Activated naive CD4-positive, alpha-beta T cell treated with anti-CD3 and anti-CD28 coated beads, Interleukin-2, amount 50 U/mL, for 16 hours (primary cell): ENCODE measurements at places on chromosomes 4 and X.

DNA sequence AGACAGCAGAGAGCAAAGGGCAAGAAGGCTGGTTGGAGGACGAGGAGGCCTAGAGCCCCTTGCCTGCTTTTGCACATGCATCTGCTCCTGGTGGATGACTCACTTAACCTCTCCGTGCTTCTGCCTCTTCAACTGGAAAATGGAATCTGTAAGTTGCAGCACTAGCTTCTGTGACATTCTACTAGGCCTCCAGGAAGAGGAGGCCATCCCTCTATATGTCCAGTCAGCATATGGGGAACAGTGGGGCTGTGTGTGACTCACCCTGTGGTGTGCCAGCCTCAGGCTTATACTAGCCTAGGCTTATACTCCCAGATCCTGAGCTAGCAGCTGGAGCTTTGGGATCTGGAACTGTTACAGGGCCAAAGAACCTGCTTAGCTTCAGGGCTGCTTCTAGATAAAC, 36.0 kb downstream of the RTL9 start:
- no peak for DNase-seq

DNA sequence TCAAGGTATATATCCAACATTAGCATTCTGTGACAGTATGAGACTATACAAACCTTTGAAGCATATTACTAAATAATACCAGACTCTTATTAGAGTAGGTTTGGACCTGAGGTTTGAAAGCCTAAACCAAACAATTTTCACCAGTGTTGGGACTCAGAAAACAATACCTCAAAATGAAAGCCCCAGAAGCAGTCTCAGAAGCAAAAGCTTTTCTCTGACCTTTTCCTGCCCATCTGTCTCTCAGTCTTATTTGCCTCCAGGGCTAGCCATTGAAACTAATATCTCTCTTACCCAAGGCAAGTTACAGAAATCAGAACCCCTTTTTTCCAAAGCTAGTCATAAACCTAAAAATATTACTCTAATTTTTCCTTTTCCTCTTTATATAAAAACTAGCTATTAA, 163.3 kb downstream of the PTCHD1 start:
- DNase-seq: no peak

DNA sequence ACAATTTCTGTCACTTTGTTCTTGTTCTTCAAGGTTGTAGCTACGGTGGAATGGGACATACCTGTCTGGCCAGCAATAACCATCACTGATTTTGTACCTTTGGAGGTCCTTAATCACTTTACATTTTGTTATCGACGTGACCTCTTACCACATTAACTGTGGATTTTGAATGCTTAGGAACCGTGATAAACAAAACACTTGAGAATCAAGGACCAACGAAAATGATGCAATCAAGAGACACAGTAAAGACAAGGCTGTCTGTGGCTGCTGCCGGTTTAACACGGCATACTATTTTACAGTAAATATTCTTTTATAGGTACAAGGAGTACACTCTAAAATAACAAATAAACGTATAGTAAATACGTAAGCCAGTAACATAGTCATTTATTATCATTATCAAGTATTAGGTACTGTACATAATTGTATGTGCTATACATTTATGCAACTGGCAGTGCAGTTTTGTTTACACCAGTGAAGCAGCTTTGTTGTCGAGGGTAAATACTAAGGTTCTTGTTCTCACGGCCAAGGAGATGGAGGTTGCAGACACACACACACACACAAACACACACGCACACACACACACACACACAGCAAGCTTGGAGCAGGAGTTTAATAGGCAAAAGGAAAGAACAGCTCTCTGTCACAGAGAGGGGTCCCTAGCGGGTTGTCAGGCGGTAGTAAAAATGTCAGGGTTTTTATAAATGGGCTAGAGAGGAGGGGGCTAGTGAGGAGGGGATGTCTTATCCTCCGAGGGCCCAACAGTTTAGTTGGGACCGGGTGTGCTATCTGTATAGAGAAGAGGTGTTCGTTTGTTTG, 194.7 kb upstream of the CXorf51B start:
- no peak for DNase-seq

DNA sequence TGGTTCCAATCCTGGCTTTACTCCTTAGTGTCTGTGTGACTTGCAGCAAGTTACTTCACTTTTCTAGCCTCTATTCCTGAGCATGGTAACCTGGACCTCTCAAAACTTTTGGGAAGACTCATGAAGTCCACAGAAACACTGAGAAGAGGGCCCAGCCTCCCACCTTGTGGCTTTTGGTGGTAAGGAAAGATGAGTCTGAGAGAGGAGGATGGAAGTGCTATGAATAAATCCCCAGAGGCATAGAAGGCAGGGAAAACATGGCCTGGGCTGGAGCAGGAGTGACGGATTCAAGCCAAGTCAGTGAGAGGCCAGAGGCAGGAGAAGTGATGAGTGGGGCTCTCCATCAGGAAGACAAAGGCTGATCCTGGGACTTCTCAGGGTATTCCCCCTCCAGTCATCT, 10.9 kb upstream of the MAGEA4 start:
- DNase-seq: no peak

- no peak for DNase-seq
Measured at GRCh38 chrX:31124536-31124935, 52.7 kb upstream of the FTHL17 start.

- no peak for DNase-seq
Measured at GRCh38 chrX:69389101-69389501, 115.0 kb upstream of the NALF2 start.

- DNase-seq: no peak
Measured at GRCh38 chr4:89752932-89753598, 83.9 kb downstream of the SNCA start.

DNA sequence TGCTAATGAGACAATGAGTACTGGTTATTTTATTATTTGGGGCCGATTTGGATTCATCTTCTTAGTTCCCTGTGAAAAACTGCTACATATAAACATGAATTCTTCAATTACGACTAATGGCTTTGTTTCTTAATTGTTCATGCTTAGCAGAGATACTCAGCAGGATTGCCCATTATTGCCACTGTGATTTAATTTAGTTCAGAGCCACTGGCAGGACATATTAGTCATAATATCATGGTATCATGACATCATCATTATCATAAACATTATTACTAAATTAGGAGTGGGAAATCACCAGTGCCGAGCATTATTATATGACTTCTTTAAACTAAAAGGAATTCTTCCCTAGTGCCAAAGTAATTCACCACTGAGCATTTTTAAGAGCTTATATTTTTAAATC, 201.4 kb downstream of the SPOCK3 start:
- DNase-seq: no peak

DNA sequence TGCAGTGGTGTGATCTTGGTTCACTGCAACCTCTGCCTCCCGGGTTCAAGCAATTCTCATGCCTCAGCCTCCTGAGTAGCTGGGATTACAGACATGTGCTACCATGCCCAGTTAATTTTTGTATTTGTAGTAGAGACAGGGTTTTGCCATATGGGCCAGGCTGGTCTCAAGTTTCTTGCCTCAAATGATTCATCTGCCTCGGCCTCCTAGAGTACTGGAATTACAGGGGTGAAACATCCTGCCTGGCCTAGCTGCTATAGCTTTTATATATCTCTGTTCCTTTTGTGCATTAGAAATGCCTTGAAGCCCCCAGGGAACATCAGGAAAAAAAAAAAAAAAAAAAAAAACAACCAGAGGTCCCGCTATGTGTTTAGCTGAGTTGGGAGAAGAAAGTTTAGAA, 34.8 kb downstream of the UBE2K start:
- DNase-seq: no peak
